ENCODE measurements at places on chromosomes 2 and 18.
A peak's percentile ranks its signal among the peaks of the same experiment; 100 is the strongest.

- no peak for DNase-seq
Measured at GRCh38 chr2:108244667-108245414, 5.1 kb downstream of the SULT1C3 start.

DNA sequence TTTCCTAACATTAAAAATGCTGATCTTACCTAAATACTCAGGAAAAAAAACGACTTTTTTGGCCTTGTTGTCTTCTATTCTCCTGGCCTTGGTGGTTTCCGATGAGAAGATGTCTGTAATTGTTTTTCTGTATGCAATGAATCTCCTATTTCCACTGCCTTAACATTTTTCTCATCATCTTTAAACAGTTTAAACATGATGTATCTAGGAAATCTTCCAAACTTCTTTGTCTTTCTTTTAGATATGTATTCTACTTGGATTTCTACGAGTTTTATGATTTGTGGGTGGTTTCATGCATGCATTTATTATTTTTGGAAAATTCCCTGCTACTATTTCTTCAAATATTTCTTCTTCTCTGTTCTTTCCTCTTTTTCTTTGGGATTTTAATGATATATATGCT is 288.6 kb upstream of the GYPC start:
- DNase-seq, result no peak

DNA sequence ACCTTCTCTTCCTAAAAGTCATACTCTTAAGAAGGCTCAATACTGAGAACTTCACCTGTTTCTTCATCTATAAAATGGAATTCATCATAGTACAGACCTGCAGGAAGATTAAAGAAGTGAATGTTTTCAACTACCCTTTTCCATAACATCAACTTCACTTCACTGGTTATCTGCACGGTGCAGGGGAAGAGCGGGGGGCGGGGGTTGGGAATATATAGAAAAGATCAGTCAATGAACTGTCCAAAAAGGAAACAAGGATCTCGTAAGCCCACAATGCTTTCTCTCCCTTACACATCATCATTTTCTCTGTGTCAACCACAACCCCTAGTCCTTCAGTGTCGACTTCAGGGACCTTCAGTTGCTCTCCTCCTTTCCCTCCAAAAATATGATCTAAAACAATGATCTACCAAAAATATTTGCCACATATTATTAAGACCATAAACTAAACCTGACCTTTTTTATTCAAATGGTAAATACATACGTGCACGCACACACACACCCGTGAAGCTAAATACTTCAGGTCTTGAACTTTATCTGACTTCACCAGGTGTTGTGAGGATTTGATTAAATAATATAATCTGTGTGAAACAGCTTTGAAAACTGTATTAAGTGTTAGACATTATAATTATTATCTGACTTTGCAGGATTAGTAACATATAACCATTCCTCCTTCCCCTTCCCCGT is 4.9 kb downstream of the MBOAT2 start:
- no peak for DNase-seq

GRCh38 chr18:11789716-11790510 is 61.3 kb upstream of the CHMP1B start:
- DNase-seq, result no peak

DNA sequence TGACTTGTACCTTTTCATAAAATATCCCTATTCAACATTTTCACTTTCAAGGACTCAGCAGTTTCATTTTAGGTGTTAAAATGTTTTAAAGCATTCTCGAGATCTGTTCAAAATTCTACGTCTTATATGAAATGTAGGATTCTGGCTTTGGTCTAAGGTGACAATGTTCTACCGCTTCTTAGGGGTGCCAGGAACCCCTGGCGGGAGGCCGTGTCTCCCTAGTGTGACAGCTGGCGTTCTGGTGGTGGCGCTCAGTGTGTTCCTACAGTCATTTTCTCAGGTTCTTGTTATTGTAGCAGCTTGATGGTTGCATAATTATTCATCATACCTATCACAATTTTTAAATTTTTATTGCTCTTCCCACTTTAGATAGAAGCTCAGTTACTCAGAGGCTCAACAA is 204.6 kb downstream of the AGAP1 start:
- DNase-seq, result no peak

GRCh38 chr18:4551001-4551360 is 95.9 kb upstream of the DLGAP1 start:
- DNase-seq, result no peak

DNA sequence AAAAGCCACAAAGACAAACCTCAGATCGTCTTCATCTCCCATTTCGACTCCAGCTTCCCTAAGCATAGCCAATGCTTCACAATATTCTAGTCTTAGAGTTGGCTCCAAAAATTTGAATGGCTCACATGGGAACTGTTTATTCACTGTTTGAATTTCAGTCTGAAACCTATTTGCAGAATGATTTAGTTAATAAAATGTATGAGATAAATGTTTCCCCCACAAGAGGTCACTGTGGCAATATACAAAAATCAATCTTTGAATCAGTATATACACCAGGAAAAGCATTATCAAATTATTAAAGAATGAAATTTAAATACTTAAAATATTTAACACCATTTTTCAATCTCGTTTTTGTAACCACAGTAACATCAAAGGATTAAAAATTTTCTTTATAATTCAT is 40.0 kb upstream of the MCM6 start:
- DNase-seq, result peak; percentile 26

- DNase-seq, result peak; percentile 45
Measured at GRCh38 chr18:62018034-62018758, 125.4 kb upstream of the RNF152 start.

DNA sequence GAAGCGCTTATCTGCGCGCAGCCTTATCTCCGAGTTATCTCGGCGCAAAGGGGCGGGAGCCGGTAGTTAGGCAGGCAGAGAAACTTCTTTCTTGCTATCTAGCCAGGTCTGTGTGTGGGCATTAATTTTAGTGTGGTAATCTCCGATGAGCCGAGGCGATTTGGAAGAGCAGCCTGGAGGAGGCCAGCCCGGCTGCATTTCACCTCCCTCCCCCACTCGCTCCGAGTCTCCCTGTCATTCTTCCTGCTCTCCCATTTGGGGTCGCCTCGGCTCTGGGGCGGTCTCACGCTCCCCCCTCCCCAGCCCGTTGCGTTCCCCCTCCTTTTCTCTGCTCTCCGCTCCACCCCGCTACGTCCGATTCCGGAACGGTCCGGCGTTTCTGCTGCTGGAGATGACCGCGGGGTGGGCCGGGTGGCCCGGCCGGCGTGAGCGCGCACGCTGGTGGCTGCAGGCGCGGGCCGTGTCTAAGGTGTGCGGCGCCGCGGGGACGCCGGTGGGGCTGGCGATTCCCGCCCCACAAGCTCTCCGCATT is 566 bp downstream of the GATA6 start:
- DNase-seq, result peak; percentile 35

GRCh38 chr2:14903709-14904374 is 271.3 kb downstream of the LRATD1 start:
- peak; percentile 18 for DNase-seq

DNA sequence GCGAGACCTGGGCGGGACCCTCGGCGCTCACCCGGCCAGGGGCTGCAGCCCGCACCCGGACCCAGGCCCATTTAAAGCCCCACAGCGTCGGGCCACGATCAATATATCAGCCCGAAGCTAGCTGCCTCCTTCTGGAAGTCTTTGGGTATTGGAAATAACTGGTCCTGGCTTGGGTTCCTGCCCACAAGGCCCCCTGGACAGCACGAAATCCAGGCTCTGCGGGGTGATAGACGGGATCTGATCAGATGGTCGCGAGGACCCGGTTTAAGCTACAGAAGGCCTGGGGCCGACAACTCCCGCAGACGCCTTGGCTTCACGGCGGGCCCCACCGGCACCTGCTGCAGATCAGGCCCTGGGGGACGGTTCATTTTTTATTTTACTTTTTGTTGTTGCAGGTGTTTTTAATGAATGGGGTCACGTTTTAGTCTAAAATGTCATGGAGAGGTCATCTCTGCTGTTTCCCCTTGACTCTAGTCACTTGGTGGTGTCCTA is 362 bp upstream of the PSTPIP2 start:
- DNase-seq, result no peak

- DNase-seq, result no peak
Measured at GRCh38 chr18:78724214-78724914, 255.3 kb upstream of the SALL3 start.

- DNase-seq, result peak; percentile 78
Measured at GRCh38 chr2:218398437-218399390, 954 bp upstream of the CTDSP1 start.

DNA sequence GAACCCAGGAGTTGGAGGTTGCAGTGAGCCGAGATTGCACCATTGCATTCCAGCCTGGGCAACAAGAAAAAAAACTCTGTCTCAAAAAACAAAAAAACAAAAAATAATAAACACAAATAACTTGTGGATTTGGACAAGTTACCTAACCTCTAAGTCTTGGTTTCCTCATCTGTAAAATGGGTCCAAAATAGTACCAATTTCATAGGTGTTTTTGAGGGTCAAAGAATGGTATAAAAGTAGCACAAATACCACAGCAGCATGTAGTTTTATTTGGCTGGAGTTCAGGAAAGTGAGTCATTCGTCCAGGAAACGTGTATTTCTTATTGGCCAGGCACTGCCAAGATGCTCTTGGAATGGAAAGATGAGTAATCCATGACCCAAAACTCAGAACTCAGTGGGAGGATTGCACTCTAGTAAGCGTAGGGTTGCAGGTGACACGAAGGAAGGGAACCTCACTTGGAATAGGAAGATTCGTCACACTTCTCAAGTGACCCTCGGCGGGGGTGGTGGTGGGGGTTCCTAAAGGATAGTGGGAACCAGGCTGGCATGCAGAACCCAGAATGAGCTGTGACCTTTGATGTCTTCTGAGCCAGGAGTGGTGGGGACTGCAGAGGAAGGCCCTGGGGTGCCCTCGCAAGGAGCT is 24.4 kb downstream of the GRHL1 start:
- peak; percentile 95 for DNase-seq

GRCh38 chr2:223972656-223973102 is 15.4 kb downstream of the MRPL44 start:
- DNase-seq, result no peak

DNA sequence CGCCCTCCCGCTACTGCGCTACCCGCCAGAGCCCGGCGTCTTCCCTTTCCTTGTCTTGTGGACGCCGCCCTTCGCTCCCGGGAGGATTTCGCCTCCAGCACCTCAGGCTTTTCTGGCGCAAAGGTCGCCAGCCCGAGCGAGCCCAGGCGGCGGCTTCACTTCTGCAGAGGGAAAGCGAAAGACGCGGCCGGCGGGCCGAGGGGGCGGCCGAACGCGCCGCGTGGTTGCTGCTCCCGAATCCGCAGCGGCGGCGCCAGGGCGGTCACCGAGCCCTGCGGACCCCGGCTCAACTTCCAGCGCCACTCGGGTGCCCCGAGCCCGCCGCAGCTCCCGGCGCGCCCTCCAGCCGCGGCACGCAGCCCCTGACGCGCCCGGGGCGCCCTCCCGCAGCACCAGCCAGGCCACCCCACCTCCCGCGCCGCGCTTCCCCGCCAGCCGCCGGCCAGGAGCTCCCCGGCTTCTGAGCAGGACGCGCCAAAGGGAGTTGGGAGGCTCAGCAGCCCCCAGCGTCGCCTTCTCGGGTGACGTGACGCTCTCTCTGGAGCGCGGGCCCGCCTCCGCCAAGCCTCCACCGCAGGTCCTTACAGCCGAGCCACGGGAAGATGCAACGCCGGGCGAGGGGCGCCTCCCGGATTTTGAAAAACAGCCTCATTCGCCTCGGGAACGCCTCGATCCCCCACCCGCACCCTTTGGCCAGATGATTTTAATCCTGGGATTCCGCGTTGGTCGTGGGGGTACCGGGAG is 84.9 kb upstream of the EPB41L3 start:
- no peak for DNase-seq

- no peak for DNase-seq
Measured at GRCh38 chr2:57959390-57959789, 87.2 kb upstream of the VRK2 start.

DNA sequence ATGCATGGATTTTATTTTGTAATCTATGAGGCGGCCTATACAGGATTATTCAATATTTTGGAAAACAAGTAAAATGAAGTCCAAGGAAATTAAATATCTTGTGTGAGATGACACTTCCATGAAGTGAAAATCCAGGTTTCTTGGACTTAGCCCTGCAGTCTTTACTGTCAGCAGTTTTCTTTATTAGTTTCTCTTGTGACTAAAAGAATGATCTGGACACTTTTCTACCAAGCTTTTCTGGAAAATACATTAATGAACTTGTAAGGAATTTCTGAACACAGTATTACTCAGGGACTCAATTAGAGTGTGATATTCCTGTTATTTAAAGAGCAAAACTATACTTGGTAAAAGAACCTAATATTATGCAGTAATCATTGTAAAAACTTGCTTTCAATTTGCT is 610.4 kb upstream of the SLC8A1 start:
- DNase-seq, result no peak

- no peak for DNase-seq
Measured at GRCh38 chr2:225742487-225742886, 343.0 kb downstream of the NYAP2 start.

DNA sequence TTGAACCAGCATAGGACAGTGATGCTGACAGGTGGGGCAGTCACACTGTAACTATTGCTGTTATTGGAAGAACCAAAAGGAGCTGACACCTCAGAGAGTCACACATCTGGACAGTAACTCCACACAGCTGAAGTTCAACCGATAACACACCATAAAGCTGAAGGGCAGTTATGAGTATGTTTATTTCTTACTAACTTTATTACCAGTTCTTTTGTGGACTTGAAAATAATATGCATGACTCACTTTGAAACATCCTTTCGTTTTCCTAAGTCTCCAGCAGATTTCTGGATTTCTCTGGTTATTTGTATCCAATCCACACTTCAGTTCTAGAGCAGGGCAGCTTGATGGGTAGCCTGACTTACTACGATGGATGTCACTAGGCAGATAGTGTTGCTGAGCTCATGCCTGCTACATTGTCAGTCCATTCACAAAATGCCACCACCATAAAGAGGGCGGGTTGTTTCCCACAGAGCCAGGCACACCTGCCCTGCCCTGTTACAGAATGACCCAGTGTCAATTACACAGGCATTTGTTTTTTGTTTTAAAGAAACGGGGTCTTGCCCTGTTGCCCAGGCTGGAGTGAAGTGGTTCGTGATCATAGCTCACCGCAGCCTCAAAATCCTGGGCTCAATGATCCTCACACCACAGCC is 8.4 kb upstream of the AGBL5 start:
- DNase-seq, result peak; percentile 3
